ENCODE measurements at places on chromosomes 13 and 19. TPM values are rescaled to one million over a fixed set of nuclear protein-coding genes. Genes with fewer than 3 reads are reported as not detected.

DNA sequence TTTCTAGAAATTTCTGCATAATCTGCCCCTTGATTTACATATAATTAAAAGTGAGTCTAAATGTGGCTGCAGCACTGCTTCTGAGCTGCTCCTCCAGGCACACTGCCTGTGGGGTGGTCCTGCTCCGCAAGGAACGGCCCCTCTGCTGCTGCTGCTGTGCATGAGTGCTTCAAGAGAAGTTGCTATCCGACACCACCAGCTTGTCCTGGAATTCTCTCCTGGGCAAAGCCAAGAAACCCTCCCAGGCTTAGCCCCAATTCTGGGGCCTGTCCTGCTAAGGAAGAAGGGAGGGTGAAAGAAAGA is 7.5 kb upstream of the PDCD5 start:
- no peak for DNase-seq

GRCh38 chr13:104372095-104372655 is 1306.0 kb upstream of the SLC10A2 start:
- no peak for DNase-seq

- no peak for DNase-seq
These were observed 57.4 kb downstream of the RUBCNL start for GRCh38 chr13:46329624-46330023.

Gene RHPN2
- 5.5 TPM for total RNA-seq

DNA sequence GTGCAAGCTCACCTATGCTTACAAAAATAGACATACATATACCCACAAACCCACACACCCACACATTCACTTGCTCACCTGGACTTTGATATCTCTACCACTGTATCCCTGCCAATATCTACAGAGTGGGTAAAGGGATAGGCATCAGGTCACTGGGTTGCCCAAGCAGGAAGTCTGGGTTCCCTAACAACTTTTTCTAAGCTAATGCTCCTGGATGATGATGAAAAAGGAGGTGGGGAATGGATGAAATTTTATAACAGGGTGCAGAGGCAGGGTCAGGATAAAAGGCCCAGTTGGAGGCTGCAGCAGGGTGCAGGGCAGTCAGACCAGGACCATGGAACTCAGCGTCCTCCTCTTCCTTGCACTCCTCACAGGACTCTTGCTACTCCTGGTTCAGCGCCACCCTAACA is at the start of gene CYP2B6:
Gene CYP2B6 (plus strand): TSS at position 311 of the 410 bp plus-strand sequence. CDS start 24 bp downstream, at position 335.
- DNase-seq: no peak

- peak; percentile 29 for DNase-seq
These were observed 112.7 kb downstream of the OLFM4 start for GRCh38 chr13:53141336-53141735.

DNA sequence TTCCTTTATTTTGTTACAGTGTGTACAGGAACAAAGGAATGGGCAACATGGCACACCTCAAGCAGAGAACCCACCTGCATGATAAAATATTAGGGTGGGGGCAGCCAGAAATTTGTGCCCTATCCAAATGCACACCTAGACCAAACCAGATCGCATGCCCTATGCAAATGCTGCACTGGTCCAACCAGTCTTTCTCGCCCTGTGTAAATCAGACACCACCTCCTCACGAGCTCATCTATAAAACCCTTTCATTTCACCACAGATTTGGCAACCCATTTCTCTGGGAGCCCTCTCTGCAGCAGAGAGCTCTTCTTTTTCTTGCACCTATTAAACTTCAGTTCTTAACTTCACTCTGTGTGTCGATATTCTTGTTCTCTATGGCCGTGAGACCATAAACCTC is 1559.2 kb downstream of the SLITRK1 start:
- DNase-seq: no peak

Gene SBK3
- total RNA-seq: not detected

DNA sequence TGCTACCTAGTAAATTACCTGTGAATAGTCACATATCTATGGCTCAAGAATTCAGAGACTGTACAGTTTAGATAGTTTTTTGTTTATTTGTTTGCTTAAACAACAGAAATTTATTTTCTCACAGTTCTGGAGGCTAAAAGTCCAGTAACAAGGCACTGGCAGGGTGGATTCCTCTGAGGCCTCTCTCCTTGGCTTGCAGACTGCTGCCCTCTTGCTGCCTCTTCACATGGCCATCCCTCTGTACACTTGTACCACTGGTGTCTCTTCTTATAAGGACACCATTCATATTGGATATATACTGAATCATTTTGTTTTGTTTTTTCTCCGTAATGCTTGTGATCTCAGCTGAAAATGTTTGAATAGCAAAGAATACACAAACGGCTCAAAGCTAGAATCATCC is 56.4 kb upstream of the MIR17HG start:
- no peak for DNase-seq

Gene SBK2
- not detected for total RNA-seq

Gene SPINT2
- total RNA-seq: 277 TPM

DNA sequence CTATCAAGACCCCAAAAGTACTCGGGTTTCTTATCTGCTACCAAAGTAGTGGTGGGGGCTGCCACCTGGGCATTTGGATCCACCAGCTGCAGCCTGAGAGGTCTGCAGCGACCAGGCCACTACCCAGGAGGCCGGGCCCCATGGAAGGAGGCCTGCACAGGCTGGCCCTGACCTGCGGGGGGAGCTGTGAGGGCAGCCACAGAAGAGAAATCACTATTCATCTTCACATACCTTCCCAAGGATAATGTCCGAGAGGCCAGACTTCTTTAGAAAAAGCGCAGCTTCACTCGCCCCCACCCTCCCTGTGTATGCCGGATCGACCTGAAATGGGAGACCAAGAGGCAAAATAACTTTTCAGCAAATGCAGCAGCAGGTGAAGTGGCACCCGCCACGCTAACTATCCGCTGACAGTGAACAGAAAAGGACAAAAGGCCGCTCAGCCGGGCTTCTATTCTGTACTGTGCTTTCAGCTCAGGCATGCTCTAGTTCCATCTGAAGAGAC is 30.1 kb downstream of the EPS15L1 start:
- DNase-seq: peak; percentile 33

DNA sequence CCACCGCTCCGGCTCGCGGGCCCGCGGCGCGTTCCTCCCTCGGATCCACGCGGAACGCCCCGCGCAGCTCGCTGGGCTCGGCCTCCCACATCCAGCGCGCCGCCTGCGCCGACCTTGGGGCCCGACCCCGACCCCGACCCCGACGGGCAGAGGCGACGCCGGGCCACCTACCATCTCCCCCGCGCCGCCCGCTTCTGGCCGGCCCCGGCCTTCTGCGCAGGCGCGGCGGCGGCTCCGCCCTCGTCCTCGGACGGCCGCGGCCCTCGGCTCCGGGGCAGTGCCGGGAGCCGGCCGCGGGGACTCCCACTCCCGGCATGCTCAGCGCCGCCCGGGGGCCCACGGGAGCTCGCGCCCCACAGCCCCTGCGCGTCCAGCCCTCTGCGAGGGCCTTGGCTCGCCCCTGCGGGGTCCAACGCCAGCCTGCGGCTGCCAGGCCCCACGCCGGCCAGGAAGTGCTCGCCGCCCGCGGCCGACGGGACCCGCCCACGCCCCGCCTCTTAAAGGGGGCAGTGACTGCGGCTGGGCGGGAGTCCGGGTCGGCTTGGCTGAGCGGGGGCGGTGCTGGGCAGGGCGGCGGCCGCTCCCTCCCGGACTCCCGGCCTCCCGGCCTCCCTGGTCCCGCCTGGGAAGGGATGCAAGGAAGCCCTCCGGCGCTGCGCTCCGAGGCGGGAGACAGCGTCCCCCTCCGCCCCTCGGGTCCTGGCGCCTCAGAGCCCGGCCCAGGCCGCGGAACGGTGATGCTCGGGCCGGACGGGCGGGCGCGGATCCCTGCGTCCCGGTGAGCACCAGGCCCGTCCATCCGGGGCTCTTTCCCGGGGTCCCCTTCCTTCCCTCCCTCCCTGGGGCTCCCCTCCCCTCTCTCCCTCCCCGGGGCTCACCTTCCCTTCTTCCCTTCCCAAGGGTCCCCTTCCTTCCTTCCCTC is at the start of gene DCUN1D2:
Gene DCUN1D2 (minus strand): TSS at position 216 of the 922 bp plus-strand sequence. CDS start 42 bp downstream, at position 174.
- peak; percentile 91 for DNase-seq

Gene LGALS4
- total RNA-seq: 0.61 TPM

DNA sequence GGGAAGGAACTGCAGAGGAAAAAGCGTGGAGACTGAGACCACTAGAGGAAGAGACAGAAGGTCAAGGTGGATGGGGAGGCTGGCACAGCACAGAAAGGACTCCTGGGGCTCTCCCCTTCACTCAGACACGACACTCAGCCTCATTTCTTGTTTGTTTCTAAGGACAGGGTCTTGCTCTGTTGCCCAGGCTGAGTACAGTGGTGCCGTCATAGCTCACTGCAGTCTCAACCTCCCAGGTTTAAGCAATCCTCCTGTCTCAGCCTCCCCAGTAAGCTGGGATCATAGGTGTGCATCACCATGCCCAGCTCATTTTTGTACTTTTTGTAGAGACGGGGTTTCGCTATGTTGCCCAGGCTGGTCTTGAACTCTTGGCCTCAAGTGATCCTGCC is 11.4 kb upstream of the SEMA6B start:
- no peak for DNase-seq

DNA sequence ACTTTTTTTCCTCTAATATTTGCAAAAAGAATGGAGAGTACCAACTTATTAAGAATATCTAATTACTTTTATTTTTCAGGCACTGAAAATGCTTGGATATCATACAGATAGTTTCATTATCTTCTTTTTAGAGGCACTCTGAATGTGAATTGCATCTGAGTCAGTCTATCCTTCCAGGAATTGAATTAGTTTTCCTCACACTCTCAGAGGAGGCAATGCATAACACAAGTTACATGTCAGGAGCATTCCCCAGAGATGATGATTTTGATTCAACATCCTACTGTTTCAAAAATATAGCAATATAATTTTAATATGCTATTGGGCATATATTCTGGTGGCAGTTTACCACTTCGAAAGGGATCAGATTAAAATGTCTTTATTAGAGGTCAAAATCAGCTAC is 1315.4 kb downstream of the PCDH9 start:
- peak; percentile 23 for DNase-seq

DNA sequence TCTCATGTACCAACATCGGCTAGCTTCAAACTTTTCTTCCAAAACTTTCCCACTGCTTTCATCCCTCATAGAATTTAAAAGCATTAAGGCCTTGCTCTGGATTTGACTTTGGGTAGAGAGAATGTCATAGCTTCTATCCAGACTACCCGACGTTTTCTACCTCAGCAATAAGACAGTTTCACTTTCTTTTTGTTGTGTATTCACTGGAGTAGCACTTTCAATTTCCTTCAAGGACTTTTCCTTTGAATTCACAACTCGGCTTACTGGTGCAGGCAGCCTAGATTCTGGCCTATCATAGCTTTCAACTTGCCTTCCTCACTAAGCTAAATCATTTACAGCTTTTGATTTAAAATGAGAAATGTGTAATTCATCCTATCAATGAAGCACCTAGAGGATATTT is 420.4 kb upstream of the GPC6 start:
- peak; percentile 33 for DNase-seq

Gene KLF16
- 27.0 TPM for total RNA-seq

Gene ZNF730
- not detected for total RNA-seq

Measured in MCF 10A (cell line).